ENCODE measurements at places on chromosomes 5 and 9. TPM values are rescaled to one million over a fixed set of nuclear protein-coding genes. Genes with fewer than 3 reads are reported as not detected.

Gene SPINK13
- total RNA-seq: not detected

Gene NSG2
- total RNA-seq: not detected

Gene SHC3
- total RNA-seq: 5.1 TPM

DNA sequence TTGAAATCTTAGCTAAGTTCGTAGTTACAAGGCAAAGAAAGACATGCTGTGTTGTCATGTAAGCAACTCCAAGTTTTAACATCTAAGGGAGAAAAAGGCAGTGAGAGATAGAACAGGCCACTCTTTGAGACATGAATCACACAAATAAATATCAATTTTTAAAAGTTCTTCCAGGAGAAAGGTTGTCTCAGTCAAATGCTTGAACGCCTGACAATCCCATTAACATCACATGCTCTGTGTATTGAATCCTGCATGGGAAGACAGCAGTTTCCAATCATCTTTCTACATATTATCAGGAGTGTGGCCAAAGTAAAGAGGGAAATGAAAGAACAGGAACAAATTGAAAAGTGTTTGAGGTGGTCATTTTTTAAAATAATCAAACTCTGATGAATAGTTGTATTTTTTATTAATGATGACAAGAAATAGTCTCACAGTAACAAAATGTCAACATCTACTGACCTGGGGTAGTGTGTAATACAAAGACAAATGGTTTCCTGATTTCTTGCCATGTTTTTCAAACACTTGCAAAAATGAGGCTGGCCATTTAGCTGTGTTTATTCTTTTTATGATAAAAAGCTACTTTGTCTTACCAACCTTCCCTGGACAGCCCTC, 6.4 kb upstream of the C6 start:
- no peak for DNase-seq

DNA sequence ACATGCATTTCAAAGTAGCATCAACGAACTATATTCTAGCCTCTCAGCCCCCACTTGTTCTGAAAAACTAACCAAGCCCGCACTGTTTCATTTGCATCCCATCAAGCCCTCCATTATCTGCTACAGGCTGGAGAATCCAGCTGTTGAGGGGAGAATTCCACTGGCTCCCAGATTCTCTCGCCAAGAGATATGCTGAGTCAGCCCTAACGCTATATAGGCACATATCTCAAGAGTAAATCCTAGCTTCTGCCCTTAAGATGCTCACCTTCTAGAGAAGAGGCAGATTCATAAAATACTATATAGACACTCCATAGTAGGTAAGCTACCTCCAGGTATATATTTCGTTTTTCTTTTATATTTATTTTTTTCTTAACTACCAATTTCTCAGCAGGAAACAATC, 266.4 kb upstream of the TARS1 start:
- no peak for DNase-seq

- no peak for DNase-seq
Measured at GRCh38 chr9:34123682-34124081, 2.8 kb downstream of the DCAF12 start.

DNA sequence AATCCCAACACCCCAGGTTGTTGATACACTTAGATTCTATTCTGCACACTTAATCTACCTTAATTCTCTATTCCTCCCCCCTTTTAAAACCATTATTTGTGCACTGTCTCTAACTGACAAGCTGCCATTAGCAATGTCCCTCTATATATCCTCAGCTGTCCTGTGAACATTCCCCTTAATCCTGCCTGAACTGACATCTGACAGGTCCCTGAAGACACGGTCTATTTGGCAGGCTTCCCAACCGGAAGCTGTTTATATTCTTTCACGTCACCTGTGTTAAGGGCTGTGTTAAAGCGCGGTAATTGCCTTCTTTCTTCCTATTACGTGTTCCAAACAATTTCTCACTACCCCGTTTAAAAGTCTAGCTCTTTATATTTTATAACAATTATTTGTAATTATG, 277.3 kb downstream of the CDH9 start:
- no peak for DNase-seq

DNA sequence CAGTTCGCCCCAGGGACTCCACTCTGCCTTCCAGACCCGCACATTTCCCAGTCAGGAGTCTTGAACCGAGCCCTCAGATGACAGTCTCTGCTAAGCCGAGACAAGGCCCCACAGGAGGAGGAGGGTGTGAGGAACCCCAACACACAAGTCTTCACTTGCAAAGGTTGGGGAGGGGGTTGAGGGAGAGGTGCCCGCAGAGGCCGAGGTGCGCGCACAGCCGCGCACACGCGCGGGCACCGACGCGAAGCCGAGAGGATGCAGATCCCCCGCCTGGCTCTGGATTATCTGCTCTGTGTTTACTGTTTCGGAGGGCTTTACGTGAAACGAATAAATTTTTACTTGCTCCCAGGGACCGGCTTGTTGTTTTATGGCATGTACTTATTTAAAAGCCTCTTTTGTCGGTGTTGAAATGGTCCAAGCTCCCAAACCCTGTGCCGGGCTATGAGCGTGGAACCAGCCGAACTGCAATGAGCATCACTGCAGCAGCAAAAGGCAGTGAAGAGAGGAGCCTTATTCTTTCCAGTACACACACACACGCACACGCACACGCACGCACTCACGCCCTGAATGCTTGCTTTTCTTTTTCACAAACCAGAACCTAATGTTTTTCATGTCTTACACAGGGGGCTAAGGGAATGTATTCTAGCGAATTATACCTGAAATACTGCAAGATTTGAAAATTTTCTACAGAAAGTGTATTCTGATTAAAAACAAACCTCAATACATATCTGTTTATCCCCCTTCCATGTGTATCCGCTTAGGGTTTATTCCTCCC, 297.7 kb downstream of the PARP8 start:
- no peak for DNase-seq
